Stimulated activated CD4-positive, alpha-beta T cell treated with anti-CD3 and anti-CD28 coated beads, TNF-alpha, amount 100 ng/mL, for 4 hours (primary cell): ENCODE measurements at places on chromosomes 2 and 18.
A peak's percentile ranks its signal among the peaks of the same experiment; 100 is the strongest.

DNA sequence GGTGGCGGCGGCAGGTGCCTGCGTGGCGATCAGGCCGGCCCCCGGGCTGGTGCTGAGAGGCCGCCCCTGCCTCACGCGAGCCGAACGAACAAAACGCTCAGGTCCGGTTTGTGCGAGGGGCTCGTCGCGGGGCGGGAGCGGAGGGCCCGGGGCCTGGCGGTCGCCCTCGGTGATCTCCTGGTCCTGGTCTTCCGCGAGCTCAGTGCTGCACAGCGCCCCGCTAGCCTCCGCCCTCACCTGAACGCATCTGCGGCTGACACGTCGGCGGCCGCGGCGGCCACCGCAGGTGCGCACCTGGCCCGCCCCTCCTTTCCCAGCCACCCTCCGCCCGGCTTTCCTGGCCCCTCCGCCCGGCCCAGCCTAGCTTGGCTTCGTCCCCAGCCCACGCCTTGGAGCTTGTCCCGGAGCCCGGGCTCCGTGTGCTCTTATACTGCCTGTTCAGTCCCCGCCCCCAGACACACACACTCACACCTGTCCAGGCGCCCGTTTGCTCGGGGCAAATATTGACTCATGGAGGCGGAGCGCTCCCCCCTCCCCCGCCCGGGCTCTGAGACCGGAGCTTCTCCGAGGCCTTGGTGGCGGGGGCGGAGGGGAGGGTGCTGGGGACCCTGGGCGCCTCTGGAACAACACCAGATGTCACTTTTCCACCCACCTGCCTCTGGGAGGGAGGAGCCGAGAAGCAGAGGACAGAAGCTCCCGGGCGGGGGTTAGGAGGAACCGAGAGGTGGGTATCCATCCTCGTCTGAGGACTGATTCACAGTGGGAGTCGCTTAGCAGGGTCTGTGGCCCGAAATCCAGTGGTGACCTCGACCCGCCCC is 8.6 kb upstream of the CRYBA2 start:
- DNase-seq: peak; percentile 63

- no peak for DNase-seq
Measured at GRCh38 chr2:105111365-105112150, 73.7 kb downstream of the MRPS9 start.

DNA sequence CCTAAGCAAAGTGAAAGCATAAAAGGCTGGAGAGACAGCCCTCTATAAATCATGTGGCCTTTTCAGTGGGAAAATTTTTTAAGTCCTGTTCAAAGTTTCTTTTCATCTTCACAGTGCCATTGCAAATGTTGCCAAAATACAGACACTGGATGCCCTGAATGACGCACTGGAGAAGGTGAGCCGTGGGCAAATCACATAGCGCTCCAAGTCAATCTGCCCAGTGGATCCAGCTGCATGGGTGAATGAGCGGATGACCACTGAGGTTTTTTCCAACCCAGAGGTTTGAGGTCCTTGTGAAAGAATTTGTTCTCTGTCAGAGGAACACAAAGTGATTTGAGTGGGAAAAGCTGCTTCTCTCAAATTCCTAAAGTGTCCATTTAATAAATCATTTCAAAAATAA is 11.8 kb downstream of the DAPL1 start:
- DNase-seq: no peak

DNA sequence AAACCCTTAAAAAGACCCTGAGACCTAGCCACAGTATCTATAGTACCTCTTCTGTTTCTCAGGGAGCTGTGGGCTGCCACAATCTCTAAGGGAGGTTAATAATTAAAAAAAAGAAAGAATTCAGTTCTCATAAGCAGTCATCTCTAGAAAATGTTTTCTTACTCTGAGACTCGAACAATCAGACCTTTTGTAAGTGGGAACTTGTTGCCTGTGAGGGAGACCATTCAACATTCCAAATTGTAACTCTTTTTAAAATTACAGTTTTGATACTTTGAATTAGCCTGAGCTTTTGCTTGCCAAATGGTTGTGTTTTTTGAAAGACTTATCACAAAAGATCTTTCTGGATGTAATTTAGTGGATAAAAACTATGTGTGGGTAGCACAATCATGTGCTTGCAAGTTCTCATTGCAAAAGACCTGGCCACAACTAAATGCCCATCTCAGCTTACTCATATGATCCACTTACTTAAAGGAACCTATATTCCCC is 33.3 kb downstream of the IL1R2 start:
- DNase-seq: no peak

GRCh38 chr18:54529444-54529843 is 61.6 kb upstream of the DYNAP start:
- no peak for DNase-seq

DNA sequence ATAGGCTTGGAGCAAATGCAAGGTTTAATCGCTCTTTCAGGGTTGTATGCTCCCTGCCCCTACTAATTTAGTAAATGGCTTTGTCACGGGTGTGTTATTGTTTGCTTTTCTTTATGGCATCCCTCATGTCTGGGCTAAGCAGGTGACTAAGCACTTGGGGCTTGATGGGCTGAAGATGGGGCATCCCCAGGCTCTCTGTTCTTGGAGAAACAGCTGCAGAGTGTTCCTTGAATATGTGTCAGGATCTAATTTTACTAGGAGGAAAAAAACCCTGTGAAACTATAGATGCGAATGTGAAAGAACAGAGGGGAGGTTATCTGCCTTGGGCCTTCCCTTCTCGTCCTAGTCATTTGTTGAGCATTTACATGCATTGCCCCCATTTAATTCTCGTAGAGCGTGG is 94.7 kb upstream of the TAF1B start:
- no peak for DNase-seq

GRCh38 chr2:69456154-69456553 is 18.9 kb upstream of the NFU1 start:
- DNase-seq: no peak

GRCh38 chr2:177147834-177148445 is 64.7 kb upstream of the HNRNPA3 start:
- no peak for DNase-seq

DNA sequence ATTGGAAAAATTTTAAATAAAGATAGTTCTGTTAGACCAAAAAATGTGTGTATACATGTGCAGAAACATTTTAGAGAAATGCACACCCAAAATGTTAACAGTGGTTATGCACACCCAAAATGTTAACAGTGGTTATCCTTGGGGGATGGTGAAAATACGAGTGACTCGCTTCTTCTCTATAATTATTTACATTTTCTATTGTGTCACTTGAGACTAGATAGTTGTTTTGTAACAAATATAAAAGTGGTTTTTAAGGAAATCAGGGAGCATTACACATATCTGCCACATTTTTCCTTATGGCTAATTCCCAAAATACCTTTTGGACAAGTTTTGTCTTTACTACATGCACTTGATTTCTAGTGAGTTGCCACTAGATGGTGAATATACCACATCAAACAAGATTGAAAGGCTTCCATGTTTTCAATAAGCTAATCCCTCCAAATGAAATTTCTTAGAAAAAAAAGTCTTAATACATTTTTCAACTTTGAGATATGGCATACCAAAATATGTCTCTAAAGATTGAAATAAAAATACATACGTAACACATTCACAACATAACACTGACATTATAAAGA is 9.0 kb upstream of the HIBCH start:
- DNase-seq: no peak

- no peak for DNase-seq
Measured at GRCh38 chr18:28594034-28594433, 417.1 kb upstream of the CDH2 start.

DNA sequence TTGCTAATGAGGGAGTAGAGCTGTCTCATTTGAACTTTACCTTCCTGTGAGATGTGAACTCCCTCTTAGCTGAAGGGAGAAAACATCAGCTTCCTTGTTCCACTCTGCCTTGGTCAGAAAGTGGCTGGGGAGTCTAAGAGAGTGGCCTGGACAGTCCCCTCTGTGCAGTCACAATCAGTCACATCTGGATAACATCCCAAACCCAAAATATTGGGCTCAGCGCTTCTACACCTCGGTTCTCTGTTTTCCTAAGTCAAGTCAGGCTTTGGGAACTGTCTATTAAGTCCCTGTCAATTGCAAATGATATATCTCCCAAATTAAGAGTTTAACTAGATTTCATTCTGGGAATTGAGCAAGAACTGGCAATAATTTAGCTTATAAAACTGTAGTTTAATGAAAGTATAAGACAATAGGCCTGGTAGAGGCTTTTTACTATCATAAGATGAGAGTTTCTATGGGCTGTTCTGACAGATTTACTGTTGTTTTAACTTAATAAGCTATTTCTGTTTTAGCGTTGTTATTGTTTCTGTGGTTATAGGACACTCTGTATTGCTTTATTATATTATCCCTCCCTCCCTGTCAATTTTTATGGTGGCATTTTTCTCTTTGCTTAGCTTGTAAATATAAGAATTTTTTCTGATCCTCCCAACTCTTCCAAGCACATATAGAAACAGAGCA is 135.1 kb upstream of the LHCGR start:
- no peak for DNase-seq

DNA sequence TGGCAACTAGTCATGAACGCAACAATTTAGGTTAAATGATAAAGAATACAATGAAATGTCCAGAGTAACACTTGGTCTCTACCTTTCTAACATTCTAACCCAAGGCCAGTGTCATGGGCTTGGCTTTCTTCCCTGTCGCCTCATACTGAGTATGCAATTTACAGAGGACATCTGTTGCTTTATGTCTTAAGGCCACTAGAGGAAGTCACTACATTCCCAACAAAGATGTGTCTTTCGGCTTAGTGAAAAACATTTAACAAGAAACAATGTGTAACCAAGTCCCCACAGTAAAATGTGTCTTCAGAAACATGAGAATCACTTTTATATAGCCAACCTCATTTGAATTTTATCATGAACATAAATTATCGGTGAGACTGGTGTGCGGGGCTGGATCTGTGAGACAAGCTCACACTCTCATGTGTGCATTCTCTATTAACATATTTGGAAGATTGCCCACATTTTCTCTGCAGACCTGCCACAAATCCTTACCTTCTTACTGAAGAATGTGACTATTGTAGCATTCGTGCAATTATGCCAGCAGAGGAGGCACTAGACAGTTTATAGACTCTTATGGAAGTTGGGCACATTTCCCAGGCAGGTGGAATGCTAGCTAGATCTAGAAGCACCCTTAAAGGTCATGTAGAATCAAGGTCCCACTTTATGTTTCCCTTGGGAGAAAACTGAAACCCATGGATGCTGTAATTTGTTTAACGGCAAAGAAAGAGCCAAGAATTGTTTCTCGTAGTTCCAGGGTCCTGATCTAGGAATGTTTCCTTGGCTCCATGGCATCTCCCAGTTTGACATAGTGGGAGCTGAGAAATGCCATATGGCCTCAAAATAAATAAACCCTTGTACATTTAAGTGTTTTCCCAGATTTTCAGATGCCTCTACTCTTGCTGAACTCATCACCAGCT is 101.8 kb downstream of the CD226 start:
- no peak for DNase-seq

- DNase-seq: no peak
Measured at GRCh38 chr2:74290466-74291217, 52.6 kb downstream of the SLC4A5 start.

GRCh38 chr2:22958308-22958707 is 426.7 kb upstream of the KLHL29 start:
- DNase-seq: no peak

- no peak for DNase-seq
Measured at GRCh38 chr2:55361465-55362189, 58.0 kb downstream of the CCDC88A start.

DNA sequence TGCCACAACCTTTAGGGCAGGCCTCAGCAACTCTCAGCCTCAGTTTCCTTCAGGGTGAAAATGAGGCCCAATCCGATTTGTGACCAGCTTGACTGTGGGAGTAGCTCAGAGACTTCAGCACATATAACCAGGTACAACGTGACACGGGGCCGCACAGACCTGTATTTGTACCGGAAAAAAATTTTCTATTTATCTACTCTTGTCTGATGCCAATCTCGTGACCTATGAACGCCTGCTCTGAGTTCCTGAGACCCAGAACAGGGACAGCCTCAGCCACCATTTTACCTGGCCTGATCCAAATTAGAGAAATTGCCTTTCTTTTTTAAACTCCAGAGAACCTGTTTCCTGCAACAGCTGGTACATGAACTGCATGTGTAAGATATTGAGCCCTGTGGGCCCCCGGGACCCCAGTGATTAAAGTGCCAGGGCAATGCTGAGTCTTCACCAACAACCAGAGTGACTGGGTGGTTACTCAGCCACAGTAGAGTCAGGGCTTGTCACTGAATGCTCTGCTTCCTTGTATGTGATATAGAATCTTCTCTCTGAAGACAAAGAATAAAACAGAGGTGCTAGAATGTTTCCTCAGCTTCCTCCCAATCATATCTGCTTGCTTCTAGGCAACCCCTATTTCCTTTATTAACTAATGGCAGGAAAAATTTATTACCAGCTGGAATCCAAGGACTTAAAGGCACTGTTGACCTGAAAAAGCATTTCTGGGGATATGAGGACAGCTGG is 47.8 kb upstream of the FZD7 start:
- no peak for DNase-seq

DNA sequence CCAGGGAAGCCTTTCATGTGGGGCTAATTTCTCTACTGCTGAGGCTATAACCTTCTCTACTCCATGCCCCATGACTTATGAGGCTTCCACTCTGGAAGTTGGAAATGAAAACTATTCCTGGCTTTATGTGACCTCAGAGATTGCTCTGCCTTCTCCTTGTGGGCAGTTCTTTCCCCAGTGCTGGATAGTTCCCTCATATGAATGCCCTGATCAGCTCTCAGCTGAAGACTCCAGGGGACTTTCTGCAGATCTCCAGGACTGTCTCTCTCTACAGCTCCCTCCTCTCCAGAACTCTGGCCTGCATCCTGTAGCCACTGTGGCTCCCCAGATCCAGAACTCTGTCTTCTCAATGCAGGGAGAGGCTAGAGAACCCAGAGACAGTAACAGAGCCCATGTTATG is 235.1 kb downstream of the SEPTIN10 start:
- DNase-seq: no peak

DNA sequence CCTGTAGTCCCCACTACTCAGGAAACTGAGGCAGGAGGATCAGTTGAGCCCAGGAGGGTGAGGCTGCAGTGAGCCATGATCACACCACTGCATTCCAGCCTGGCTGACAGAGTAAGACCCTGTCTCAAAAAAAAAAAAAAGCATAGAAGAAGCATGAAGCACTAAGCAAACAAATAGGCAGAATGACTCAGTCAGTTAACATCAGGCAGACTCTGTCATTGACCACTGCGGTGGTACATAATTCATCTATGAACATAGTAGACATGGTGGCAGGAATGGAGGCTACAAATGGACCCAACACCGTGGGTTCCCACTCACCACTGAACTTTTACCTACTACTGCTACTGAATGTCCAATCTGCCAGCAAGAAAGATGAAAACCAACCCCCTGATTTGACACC is 7.6 kb upstream of the ASXL2 start:
- no peak for DNase-seq

DNA sequence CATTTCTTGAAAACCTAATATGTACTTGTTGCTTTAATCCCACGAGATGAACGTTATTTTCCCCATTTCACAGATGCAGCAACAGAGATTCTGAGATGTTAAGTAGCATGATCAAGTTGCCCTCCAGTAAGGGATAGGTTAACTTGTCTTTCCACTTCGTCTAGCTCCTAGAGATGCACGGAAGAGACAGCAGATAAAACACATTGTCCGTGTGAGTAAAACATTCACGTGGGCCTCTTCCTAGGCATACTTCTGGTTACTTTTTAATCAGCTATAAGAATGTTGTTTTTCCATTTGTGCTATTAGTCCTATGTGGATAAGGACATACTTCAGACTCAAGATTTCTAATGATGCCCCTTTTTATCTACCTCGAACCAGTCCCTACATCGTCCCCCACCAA is 1.2 kb upstream of the ARHGAP28 start:
- DNase-seq: no peak

- no peak for DNase-seq
Measured at GRCh38 chr2:168848225-168848624, 42.0 kb downstream of the SPC25 start.
